GM04504 (cell line): ENCODE measurements at places on chromosomes 12 and 14.

DNA sequence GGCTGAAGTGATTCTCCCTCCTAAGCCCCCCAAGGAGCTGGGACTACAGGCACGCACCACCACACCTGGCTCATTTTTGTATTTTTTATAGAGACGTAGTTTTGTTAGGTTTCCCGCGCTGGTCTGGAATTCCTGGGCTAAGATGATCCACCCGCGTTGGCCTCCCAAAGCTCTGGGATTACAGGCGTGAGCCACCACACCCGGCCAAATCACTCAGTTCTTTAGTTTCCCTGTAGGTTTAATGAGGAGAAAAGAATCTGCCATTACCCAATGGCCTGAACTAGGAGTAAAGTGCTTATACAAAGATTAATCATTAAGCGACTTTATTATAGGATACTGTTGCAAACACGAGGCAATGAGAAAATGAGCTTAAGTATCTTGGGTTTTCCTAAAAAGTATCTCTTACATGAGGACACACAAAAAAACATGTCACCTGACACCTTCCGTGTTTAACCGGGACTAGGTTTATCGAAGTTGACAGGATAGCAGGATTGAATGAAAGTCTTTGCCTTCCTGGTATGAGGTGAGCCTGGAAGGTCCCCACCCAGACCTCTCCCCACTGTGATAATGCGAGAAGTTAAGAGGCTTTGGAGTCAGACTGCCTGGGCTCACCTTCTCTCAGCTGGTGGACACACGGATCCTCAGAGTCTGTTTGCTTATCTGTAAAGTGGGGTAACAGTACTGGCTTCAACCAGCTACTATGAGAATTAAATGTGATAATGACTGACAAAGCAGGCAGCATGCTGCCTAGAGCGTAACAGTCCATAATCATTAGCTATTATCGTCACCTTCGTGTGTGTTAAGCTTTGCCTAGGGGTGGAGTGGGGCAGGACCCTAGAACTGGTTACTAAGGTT, 133.5 kb upstream of the KRAS start:
- DNase-seq, result no peak

DNA sequence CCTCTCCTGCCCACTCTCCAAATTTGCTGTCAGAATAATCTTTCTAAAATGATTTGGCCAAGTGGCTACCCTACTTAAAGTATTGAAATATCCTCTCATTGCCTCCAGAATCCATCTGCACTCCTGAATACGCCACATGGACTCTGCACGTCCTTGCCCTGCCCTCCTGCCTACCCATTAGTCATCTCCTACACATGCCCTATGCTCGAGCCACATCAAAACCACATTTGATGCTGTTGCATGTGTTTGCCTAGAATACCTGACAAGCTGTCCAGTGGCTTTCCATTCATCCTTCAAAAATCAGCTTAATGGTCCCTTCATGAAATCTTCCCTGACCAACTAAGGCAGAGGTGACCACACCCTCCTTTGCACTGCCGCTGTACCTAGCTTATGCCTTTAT, 17.0 kb downstream of the VCPKMT start:
- DNase-seq, result no peak

DNA sequence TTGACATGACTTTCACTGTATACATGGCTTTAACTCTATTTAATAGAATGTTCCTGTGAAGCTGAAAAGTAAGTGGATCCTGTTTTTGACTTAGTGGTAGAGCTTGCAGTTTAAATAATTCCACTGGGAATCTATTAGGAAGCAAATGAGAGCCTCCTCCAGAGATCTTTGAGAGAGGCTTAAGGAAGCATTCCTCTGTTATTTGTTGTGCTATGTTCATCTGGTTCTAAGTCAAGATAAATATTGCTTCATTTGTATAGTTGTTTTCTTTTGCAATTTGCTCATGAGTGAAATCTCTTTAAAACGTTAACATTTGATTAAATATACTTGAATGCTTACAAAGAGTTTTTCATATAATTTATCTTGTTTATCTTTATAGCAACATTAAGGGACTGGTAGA, 70.4 kb downstream of the TMTC2 start:
- no peak for DNase-seq

GRCh38 chr12:108597559-108598471, at the start of gene TMEM119:
TMEM119 (minus strand) TSS chr12:108598084; CDS start chr12:108592383, 5,701 bp downstream.
- DNase-seq, result peak; percentile 60

GRCh38 chr12:4579305-4580102, 17.5 kb downstream of the DYRK4 start:
- DNase-seq, result no peak

DNA sequence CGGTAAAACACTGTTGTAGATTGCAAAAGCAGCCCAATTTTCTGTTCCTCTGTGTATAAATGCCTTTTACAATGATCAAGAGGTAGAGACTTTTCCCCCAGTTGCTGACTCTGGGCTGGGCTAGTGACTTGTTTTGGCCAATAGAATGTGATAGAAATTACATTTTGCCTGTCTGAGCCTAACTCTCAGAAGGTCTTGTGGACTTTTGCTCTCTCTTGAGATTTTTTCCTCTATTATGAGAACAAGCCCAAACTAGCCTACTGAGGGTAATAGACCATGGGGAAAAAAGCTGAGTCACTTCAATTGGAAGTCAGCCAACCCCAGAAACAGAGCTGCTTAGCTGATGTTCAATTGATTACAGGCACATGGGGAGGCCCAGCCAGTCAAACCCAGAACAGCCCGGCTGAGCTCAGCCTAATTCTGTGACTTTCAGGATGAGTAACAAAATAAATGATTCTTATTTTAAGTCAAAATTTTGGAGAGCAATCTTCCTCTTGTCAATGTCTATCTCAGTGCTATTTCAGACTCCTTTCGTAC, 61.4 kb downstream of the MYF5 start:
- peak; percentile 94 for DNase-seq

- DNase-seq, result no peak
Observed at GRCh38 chr12:4270016-4270830, 3.3 kb upstream of the CCND2 start.

DNA sequence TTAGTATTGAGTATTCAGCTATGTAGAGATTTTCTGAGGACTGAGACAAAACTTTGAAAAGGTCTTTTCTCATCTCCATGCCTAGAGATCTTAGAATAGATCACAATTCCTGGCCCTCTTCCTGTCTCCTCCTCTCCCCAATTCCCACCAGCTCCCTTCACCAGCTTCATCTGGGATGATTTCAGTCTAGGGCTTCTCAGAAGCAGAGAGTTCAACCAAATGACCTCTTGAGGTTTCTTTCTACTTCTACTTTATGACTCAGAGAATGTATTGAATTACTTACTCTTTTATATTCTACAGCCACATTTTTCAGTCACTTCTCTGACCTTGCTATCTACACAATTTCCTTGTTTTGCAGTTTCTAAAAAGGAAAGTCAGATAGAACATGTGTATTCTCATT, 19.4 kb upstream of the SNX6 start:
- peak; percentile 78 for DNase-seq

- DNase-seq, result no peak
Observed at GRCh38 chr14:51807356-51807755, 53.1 kb upstream of the GNG2 start.

DNA sequence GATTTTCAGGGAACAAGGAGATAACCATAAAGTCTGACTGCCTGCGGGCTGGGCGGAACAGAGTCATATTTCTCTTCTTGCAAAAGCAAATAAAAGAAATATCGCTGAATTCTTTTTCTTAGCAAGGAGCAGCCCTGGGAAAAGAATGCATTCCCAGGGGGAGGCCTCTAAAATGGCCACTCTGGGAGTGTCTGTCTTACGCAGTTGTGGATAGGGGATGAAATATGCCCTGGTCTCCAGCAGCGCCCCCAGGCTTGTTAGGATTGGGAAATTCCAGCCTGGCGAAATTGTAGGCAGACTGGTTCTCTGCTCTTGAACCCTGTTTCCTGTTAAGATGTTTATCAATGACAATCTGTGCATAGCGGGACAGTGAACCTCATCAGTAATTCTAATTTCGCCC, 40.5 kb downstream of the PCNX1 start:
- DNase-seq, result no peak
